Nasal cavity respiratory epithelium epithelial cell of viscerocranial mucosa (primary cell): ENCODE measurements at places on chromosomes 2 and 18. TPM values are rescaled to one million over a fixed set of nuclear protein-coding genes. Genes with fewer than 3 reads are reported as not detected.

BMPR2 gene
- total RNA-seq, result 9.9 and 47.3 TPM in 2 replicates

MOGAT1 gene
- total RNA-seq, result not detected in 2 replicates

REG3G gene
- total RNA-seq, result not detected in 2 replicates

DLGAP1 gene
- under 0.01 TPM in 1 of 2 replicates, not detected in the other for total RNA-seq

EFR3B gene
- 0.07 and 0.34 TPM in 2 replicates for total RNA-seq

ABI2 gene
- 10.9 and 17.2 TPM in 2 replicates for total RNA-seq

CD226 gene
- 0.34 and 1.8 TPM in 2 replicates for total RNA-seq

SH3RF3 gene
- total RNA-seq, result under 0.01 and 0.57 TPM in 2 replicates

ARHGAP15 gene
- 0.07 TPM in 1 of 2 replicates, not detected in the other for total RNA-seq

ASNSD1 gene
- total RNA-seq, result 41.4 and 48.2 TPM in 2 replicates

LRRC30 gene
- not detected in 2 replicates for total RNA-seq

RAPH1 gene
- 24.9 and 25.4 TPM in 2 replicates for total RNA-seq

POTEJ gene
- not detected in 2 replicates for total RNA-seq

UGT1A5 gene
- total RNA-seq, result 2.3 TPM in 1 of 2 replicates, not detected in the other

TAF4B gene
- total RNA-seq, result 6.8 and 11.6 TPM in 2 replicates

NGEF gene
- 0.68 and 2.1 TPM in 2 replicates for total RNA-seq

SERPINB13 gene
- total RNA-seq, result 16.7 and 114 TPM in 2 replicates
